ENCODE measurements at places on chromosomes 2 and 18.

- DNase-seq = no peak
Measured at GRCh38 chr2:120509991-120510735, 164.2 kb downstream of the INHBB start.

- DNase-seq = no peak
Measured at GRCh38 chr2:88265352-88266303, 95.5 kb downstream of the THNSL2 start.

DNA sequence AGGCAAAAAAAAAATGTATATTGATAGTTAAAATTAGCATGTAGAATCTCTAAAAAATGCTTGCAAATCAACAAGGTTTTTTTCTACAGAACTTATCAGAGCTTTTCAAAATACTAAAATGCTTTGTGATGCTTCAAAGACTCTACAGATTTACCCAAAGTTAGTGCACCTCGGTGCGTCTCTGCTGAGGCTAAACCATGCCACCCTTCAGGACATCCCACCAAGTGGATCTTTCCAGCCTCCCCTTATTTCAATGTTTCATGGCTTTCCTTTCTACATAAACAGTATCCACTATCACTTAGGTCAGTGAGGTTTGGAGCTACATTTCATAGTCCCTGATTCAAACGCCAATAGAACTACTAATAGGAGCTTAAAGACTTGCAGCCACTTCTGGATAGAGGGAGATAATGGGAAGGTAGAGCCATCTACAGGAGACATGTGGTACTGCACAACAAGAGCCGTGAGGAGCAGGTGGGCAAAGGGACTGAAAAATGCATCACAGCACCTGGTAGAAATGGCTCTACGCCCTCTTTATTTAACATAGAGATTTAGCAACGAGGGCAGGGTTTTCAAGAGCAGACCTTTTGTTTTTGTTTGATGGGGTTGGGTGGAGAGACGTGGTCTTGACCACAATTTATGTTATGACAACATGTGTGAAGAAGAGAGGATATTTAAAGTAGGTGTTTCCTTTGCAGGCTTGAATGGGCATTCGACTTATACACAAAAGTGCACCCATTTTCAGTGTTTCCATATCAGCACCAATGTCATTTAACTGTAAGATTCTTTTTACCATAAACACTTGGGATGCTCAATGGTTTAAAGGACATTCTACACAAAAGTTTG, 56.1 kb upstream of the SLC35G4 start:
- DNase-seq = no peak

- DNase-seq = peak; percentile 40
Measured at GRCh38 chr2:218367415-218368149, 10.9 kb downstream of the CATIP start.

- no peak for DNase-seq
Measured at GRCh38 chr2:127897531-127898211, 11.9 kb upstream of the AMMECR1L start.

DNA sequence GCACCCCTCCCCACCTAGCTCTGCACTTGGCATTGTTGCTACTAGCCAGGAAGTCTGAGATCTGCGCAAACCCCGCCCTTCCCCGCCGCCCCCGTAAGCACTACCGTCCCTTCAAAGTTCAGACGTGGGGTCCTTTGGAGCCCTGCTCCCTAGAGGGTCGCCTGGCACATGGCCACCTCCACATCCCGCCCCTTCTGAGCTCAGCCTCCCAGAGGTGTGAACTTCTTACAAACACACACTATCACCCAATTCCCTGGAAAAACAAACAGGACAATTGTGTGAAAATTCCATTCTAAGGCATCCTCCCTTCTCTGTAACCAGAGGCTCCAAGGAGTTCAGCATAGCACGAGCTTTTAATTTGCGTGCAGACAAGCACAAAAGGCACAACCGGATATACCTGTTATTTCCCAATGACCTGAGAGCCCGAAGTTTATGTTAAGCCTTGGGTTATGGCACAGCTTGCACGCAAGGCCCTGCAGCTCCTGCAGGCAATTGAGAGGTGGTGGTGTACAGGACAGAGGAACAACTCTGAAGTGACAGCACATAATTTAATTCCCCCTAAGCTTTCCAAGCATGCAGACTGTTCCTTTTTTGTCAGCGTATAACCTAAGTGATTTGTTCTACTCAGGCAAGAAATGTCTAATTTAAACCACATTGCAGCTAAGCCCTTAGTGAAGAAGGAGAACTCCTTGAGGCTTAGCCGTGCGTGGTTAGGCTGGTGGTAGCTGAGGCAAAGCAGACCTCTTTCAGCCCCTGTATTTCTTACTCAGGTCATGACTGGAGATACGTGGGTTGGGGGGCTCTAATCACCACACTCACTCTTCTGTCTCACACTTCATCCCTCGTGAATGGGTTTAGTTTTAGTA, 20.3 kb upstream of the CYP1B1 start:
- no peak for DNase-seq

DNA sequence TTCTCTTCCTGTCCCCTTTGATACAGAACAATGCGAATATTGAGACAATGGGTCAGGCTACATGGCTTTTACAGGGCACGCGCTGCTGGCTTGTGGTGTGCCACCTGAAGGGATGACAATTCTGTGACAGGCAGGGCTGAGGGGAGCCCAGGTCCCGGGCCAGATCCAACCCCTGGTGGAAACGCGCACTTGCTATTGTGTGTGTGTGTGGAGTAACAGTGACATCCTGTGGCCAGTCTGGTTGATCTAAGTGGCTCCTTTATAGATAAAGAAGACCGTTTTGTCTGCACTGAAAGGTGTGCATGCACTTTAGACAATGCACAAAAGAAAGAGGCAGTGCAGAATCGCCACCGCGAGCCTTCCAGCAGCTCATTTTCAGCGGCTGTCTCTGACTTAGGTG, 273.6 kb downstream of the HRH4 start:
- no peak for DNase-seq

- DNase-seq = no peak
Measured at GRCh38 chr2:191220671-191221070, 24.5 kb upstream of the MYO1B start.

GRCh38 chr2:74205113-74205512, 6.7 kb downstream of the MTHFD2 start:
- no peak for DNase-seq

GRCh38 chr2:114218383-114218782, 224.1 kb upstream of the DPP10 start:
- DNase-seq = no peak

- no peak for DNase-seq
Measured at GRCh38 chr2:74253971-74254310, 55.5 kb downstream of the MTHFD2 start.

- no peak for DNase-seq
Measured at GRCh38 chr2:18149660-18150246, 271.3 kb downstream of the KCNS3 start.

DNA sequence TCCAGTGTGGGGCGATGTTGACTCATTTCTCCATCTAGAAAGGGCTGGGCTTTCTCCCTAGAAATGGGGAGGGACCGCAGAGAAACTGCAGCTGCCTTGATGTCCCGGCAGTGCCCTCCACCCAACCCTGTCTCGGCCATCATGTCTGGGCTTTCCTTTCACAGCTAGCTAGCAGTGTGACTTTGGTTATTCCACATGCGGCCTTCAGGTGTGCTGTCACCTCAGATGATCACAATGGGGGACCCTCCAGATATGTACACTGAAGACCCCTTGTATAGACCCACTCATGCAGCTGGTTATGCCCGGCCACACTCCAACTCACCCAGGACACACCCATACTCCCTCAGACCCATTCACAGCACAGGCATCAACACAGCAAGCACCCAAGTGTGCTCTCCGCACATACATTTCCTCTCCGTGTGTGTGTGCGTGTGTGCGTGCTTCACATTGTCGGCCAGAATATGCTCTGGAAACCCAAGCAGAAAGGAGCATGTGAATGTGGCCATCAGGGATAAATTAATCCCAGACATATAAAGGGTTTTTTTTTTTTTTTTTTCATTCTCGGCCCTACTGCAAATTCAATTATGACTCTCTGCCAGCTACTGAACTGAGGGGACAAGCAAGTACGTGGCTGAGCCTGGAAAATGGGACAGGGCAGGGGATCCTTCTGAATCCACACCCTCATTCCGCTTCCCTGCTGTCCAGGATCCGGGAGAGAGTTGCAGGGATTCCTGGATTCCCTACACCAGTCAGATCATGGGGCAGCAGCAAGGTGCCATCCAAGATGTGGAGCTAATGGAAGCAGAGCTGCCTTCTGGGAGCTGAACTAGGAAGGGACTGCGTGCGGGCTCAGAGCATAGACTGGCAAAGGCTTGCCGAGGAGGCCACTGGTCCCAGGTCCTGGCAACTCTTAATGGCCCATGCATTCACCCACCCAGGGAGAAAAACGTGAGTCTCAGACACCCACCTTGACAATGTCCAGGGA, 240.2 kb downstream of the DYSF start:
- DNase-seq = no peak

DNA sequence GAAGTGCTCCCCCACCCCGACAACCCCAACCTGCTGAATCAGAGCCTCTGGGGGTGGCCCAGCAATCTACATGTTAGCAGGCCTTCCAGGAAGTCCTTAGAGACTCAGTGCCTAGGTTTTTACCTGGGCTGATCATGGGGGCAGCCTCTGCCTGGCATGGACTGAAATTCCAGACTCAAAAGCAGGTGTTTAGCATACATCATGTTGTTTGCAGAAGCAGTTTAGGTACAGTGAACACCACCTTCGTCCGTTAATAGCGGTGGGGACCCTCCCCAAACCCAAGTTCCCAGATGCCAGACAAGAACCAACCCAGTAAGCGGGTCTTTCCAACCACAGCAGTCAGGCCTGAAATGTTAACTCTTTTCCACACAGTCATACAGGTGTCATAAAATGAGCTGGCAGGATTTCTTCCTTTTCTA, 26.4 kb upstream of the GALR1 start:
- no peak for DNase-seq

GRCh38 chr2:159710601-159711180, 1.6 kb upstream of the MARCHF7 start:
- DNase-seq = no peak

GRCh38 chr2:233928594-233929351, 11.6 kb downstream of the TRPM8 start:
- DNase-seq = no peak

- DNase-seq = no peak
Measured at GRCh38 chr2:236971919-236972381, 113.7 kb upstream of the COPS8 start.

- no peak for DNase-seq
Measured at GRCh38 chr2:173869244-173870229, 95.6 kb downstream of the SP3 start.

DNA sequence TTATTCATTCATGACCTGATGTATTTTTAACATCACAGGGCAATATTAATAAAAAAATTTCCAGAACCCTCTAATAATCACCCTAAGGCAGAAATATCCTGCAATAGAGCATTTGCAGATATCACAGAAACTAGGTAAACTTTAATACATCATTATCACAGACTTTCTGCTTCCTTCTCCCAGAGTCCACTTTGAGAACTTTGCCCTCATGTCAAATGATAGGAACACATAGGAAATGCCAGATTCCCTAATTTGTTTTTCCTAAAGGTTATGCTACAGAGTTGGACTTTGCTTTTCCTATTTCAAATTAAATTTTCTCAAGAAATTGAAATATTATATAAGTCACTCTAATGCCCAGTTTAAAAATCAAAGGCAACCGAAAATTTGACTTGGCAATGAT, 352.8 kb upstream of the LRP1B start:
- DNase-seq = no peak

DNA sequence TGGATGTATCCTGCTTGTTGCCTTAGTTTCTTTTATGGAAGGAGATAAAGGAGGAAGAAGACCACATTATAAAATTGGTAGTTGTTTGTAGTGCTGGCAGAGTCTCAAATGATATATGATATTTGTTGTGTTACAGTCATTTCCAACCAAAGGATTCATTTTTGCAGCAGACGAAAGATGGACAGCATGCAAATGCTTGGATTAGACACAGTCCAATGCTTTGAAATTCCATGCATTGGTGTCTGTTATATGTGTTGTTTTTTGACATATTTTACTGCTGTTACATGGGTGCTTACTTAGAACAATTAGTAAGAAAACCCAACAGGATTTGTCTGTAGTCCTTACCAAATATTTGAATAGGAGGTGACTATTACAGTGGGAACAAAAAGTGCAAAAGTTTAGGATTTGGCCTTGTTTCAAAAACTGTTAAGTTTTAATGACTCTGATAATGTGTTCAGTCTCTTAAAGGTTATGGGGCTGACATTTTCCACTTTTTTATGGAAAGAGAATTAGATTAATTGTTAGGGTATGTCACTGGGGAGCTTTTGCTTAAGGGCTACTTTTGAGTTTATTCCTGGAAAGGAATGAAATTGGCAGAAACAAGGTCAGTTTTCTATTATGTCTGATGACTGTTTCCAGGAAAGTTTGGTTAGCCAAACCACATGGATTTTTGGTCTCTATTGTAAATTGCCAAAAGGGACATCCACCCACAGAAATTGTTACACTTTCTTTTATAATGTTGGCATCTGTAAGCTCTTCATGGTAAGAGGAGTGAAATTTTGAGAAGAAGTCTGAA, 229.4 kb upstream of the MMADHC start:
- DNase-seq = no peak

DNA sequence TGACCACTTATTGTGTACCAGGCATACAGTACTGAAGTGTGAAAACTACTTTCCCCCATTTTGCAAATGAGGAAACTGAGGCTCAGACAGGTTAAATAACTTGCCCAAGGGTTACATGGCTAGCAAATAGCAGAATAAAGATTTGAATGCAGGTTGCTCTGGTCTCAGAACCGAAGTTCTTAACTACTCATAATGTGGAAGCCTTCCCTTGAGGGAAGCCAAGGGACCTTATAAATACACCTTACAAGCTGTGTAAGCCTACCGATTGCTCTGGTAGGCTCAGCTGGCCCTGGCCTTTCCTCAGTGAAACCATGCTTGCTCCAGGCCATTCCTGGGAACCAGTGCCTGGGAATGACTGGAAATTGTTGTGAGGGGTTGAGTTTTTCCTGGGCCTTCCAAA, 114.6 kb upstream of the CDCA7 start:
- DNase-seq = no peak

- DNase-seq = no peak
Measured at GRCh38 chr2:127047054-127047453, 59.9 kb downstream of the BIN1 start.

Measured in stimulated activated CD8-positive, alpha-beta memory T cell treated with anti-CD3 and anti-CD28 coated beads, Interleukin-7, amount 100 ng/mL, for 4 hours (primary cell).